LoVo (cell line): ENCODE measurements at places on chromosomes 2 and 18.

DNA sequence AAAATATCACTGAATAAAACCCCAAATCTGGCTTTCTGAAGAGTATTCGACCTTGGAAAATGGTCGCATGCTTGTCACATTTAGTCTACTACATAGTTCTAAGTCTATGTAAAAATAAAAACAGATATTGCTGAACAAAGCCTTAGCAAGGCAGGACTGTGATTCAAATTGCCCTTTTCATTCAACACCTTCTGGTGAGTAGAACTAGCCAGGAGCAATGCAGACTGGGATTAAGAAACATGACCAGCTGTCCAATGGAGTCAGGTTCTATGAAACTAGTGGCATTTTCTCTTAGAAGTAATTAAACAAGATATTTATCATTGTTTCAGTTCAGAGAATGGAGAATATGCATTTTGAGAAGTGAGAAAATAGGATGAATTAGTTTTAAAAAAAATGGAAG, 1260.5 kb upstream of the ACVR2A start:
- no peak for DNase-seq

DNA sequence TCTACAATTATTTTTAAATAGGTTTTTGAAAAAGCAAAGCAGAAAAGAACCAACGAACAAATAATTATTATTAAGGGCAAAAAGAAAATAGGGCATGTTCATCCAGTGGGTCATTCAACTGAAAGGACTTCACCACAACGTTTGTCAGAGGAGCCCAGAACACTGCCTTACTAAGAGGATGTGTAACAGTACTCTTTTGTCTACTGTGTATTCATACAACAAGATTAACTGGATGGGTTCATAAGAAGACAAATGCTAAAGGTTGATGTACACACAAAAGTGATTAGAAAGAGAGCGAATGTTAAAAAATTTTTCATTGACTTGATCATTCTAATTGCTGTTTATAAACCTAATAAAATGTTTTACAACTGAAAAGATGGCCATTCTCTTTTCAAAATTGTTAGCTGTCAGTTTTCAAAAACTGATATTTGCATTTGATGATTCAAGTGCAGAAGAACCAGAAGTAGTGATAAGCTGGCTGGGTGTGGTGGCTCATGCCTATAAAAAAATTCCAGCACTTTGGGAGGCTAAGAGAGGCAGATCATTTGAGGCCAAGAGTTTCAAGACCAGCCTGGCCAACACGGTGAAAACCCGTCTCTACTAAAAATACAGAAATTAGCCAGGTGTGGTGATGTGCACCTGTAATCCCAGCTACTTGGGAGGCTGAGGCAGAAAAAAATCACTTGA, 33.1 kb downstream of the MGAT4A start:
- peak; percentile 22 for DNase-seq

- DNase-seq: no peak
Observed at GRCh38 chr2:105797298-105797819, 52.6 kb downstream of the NCK2 start.

DNA sequence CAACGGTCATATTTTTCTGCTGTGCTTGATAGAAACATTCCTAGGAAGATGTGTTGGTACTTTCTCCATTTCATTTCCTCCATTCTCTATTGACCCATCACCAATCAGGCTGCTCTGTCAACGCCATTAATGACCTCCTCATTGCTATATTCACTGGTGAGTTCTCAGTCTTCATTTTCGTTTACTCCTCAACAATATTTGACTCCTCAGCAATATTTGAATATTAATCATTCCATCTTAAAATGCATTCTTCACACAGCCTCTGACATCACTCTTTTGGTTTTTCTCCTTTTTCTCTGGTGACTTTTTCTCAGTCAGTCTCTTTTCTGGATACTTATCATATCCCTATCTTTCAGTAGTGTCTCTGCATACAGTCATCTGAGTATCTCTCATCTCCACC, 323.5 kb upstream of the CRIM1 start:
- DNase-seq: no peak

- DNase-seq: no peak
Observed at GRCh38 chr2:218323526-218324472, 31.5 kb upstream of the TMBIM1 start.

DNA sequence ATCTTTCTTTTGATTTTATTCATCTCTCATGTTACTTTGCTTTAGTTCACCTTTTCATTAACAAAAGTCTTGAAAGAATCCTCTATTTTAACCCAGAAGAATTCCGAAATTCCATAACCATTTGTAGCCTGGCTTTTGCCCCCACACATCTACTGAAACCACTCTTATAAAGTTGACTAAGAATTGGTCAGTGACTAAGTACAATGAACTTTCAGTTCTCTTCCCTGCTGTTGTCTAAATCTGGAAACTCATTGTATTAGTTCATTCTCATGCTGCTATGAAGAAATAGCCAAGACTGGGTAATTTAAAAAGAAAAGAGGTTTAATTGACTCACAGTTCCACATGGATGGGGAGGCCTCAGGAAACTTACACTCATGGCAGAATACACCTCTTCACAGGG, 49.9 kb upstream of the PNPT1 start:
- no peak for DNase-seq
